ENCODE measurements at places on chromosomes 11 and 22.

DNA sequence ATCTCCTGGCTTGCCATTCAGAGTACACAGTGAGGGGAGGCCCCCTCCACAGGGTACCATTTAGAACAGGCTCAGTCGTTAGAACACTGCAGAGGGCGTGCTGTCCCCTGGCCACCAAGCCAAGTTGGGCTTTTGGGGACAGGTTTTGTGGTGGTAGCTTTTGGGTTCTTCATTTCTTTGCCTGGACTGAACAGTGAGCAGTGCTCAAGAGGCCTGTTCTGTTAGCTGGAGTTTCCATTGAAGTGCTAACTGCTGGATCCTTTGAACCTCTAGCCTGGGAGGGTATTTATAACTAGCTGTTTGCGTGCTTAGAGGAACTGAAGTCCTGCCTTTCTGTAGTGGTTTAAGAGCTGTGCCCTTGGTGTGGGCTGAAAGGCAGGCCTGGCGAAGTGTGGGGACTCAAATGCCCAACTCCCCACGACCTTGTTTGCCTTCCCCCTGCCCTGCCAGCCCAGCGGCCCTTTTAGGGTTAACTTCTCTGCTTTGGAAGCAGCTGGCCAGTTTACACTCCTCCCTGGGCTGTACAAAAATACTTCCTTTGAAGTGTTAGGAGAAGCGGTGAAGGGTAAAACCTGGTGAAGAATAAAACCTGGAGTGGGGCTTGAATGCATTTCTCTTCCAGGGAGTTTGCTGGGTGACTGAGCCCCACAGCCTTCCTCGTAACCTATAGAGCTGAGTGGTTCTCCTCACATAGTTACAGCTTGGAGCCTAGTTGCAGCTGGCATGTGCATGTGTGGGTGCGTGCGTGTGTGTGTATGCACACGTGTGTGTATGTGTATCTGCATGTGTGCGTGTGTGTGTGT lies 34.6 kb downstream of the ZNRF3 start:
- DNase-seq: peak; percentile 25

DNA sequence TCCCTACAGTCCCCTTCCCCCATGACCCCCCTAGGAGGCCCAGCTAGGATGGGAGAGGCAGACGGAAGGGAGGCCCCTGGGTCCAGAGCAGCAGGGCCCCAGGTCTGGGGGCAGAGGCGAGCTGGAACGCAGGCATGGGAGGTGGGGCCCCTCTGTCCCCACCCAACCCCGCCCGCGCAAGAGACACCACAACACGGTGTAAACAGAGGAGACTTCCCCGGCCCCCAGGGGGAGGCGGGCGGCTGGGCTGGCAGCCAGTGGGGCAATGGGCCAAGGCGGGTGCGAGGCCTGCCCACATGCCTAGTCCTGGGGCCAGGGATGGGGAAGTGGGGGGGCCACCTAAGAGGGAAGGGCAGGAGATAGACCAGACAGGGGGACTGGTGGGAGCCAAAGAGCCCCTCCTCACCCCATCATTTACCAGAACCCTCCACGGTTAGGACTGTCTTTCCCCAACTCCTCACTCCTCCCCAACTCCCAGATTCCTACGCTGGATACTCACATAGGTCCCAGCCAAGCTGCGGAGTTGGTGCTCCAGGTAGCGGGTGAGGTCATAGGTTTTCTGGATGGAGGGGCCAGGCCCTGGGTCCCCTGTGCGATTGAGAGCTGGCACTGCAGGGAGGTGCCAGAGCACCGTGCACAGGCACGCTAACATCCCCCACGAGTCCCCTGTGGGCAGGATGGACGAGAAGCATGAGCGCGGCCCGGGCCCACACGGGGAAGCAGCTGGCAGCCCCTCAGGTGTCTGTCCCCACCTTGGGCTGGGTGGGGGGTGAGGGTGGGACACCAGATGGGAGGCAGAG lies 6.2 kb downstream of the CLCF1 start:
- no peak for DNase-seq

- DNase-seq: no peak
Observed at GRCh38 chr11:69267395-69267805, 26.6 kb upstream of the MYEOV start.

DNA sequence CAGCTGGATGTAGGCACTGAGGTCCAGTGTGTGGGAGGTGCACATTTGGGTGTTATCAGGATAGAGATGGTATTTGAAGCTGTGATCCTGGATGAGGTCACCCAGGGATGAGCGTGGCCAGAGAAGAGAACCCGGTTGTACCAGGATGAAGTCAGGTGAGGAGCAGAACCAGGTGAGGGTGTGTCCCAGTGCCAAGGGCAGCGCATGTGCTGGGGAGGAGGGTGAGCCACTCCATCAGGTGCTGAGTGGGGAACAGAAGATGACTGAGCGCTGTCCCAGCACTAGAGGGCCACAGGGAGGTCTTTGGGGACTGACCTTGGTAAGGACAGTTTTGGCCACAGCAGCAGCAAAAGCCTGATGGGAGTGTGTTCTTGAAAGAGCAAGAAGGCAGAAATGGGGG lies 2.7 kb downstream of the ARL2 start:
- DNase-seq: no peak

GRCh38 chr11:44304091-44305025 lies 5.6 kb downstream of the ALX4 start:
- DNase-seq: peak; percentile 81

DNA sequence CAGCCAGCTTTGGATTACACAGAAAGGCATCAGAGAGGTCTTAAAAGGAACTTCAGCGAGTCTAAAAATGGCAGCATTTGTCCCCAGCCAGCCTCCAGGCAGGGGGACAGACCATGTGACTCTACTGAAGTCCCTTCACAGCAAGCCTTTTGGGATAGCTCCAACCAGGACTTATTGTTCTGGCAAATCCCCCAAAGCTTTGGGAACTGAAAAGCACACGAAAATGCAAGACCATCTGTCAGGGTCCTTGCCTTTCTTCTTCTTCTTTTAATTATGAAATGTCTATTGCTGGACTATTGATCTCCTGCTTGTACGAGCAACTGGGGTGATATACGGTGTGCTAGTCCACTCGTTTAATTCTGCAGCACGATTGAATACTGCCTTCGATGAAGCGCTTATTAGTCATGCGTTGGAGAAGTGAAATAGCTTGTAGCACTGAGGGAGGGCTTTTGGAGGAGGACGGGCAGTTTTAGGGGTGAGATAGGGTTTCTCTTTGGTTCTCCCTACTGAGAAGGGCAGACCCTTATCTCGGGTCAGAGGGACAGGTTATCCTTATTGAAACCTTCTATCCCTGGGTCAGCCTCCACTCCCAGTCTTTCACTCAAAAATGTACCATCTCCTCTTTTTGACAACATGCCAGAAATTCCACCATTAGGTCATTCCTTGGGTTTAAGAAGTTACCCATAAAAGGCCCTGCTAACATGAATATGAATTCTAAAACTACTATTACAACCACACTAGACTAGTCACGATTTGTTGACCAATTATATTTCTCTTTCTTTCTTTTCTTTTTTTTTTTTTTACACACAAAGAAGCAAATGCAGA lies 416.4 kb downstream of the MIAT start:
- no peak for DNase-seq

- DNase-seq: peak; percentile 53
Observed at GRCh38 chr11:20112291-20113148, 47.8 kb downstream of the DBX1 start.

GRCh38 chr11:130581646-130582045 lies 133.2 kb downstream of the ADAMTS15 start:
- DNase-seq: peak; percentile 42

DNA sequence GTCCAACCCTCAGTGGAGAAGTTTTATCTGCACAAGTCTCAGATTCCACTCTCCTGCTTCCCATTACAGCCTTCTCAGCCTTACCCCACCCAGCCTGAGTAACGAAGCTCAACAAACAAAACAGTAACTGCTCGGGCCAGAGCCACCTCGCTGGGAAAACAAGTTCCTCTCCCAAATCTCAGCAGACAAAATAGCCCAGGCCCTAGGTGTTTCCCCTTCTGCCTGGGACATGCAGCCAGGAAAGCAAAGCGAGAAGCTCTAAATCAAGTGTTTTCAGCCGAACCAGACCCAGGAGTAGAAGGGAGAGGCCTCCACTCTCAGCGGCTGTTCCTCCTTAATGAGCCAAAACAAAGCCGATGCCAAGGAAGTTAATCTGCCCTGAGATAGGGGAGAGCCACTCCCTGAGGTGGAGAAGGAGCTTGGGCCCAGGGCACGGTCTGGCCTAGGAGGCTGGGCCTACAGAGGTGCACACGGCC lies 44.0 kb downstream of the LIF start:
- DNase-seq: no peak

DNA sequence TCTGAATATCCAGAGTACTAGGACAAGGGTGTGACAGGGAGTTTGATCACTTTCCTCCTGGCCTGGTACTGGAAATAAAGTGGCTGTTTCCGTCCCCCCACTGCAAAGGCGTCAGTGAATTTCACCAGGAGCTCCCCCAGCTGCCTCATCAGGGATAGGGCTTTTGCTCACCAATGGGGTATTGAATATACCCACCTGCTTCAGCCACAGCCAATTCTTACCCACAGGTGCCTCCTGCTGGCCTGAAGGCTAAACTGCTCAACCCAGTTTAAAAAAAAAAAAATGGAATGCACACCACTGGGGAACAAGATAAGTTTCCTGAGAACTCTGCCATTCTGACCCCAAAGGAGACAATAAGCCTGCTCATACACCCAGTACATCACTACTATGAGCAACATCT lies 65.3 kb upstream of the MS4A8 start:
- peak; percentile 23 for DNase-seq

GRCh38 chr11:10497371-10498021 lies 42.4 kb downstream of the AMPD3 start:
- DNase-seq: no peak

DNA sequence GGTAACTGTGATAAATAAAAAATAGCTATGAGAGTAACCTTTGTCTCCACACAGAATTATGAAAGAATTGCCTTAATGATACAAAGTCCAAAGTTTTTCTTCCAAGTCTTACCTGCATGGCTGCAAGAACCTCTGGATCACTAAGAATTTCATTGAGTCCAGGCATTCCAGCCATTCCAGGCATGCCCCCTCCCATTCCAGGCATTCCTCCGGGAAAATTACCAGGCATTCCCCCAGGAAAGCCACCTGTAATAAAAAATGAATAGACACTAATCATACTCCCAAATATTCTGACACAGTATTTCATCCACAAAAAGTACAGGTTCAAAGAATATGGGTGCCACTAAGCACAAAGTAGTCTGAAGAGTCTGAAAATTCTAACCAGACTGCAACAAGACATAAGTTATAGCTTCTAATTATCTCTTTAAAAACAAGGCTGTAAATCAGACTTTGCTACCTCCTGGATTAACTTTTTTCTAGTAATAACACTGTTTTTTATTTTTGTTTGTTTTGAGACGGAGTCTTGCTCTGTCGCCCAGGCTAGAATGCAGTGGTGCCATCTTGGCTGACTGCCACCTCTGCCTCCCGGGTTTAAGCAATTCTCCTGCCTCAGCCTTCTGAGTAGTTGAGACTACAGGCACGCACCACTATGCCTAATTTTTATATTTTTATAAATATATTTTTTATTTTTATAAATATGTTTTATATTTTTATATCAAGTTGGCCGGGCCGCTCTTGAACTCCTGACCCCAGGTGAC lies 8.0 kb upstream of the SLC25A17 start:
- peak; percentile 39 for DNase-seq

GRCh38 chr11:38206663-38207062 lies 1608.6 kb upstream of the RAG2 start:
- DNase-seq: no peak

GRCh38 chr22:31933816-31934482 lies 10.4 kb upstream of the YWHAH start:
- DNase-seq: no peak
